ENCODE measurements at places on chromosomes 7 and 10. TPM values are rescaled to one million over a fixed set of nuclear protein-coding genes. Genes with fewer than 3 reads are reported as not detected.
A peak's percentile ranks its signal among the peaks of the same experiment; 100 is the strongest.

The FOXI2 gene
- total RNA-seq: not detected

The TDRD1 gene
- 0.13 TPM for total RNA-seq

DNA sequence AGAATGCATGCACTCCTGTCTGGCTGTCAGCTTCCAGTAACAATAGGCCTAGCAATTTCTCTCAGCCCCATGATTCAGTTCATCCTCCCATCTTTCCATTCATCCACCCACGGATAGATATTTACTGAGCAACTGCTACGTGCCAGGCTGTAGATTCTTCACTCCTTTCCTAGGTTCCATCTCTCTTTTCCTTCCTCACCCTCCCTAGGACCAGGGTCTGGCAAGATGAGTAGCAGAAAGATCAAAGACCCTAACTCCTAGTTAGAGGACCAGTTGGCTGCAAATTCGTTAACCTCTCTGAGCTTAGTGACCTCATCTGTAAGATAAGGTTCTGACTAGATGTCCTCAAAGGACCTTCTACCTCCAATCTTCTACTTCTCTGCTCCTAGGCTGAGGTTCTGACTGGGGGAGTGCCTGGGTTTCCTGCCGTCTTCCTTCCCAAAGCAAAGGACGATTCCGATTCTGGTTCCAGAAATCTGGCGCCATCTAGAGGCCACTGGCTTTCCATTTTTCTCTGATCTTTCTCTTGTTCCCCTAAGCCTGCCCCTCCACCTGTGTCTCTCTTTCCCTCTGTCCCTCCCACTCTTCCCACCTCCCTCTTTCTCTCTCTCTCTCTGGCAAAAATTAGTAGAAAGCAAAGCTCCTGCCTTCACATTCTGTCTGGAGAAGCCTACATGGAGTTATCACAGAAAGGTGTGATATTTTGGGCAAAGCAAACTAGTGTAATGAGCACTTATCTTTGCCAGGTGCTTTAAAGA, 26.2 kb downstream of the TBATA start:
- peak overlapping the region; percentile 12 for H3K27ac ChIP-seq
- H3K4me3 ChIP-seq: no peak overlapping the region
- peak; percentile 50 for DNase-seq
- peaks cover 7% of the 10 kb centered on the region for H3K4me1 ChIP-seq
- no peaks in the 10 kb centered on the region for H3K36me3 ChIP-seq

The NPFFR1 gene
- total RNA-seq: not detected

The SYT15 gene
- 0.69 TPM for total RNA-seq

DNA sequence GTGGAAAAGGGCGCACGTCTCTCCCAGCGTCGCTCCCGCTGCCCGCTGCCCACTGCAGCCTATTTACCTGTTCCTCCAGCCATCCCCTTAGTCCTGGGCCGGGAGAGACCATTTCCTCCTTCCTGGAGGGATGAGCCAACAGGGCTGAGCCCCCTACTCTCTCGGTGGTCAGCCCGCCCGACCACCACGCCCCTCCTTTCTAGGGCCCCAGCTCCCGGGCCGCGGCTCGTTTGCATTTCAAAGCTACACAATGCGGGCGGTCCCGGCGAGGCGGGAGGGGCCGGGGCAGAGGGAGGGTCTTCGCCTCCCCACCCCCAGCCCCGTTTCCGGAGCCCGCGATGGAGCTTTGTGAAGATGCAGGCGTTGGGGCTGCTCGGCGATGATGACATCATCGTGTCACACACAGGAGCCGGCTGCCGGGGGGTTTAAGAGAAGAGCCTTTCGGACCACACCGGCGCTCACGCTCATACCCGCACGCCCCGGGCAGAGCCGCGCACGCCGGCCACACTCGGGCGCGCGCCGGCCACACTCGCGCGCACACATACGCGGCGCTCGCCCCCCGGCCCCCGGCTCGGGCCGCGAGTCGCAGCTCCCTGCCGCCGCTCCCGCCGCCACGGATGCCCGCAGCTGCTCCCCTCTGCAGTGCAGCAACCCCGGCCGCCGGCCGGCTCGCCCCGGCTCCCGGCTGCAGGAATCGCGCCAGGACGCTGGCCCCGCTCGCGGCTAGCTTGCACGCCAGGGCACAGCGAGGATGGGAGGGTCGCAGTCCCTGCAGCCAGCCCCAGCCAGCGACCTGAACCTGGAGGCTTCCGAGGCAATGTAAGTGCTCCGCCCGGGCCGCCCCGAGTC, 107.7 kb upstream of the BTBD16 start:
- H3K4me1 ChIP-seq: no peaks in the 10 kb centered on the region
- H3K36me3 ChIP-seq: no peaks in the 10 kb centered on the region
- H3K27ac ChIP-seq: no peak overlapping the region
- DNase-seq: no peak

DNA sequence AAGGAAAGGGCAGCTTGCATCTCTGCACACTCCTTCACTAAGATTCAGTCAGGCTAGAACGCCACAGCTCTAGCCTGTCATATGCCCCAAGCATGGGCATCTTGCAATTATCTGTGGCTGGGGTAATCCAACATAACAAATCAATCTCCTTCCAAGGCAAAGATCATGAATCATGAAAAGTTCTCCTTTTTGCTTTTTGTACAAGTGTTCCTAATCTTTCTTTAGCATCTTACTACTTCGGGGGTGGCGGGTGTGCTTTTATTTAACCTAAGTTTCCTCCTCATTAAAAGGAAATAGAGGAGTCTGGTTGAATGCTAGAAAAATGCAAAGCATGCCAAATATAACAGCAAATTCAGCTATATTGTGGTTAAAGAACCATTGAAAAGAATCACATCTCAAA, 43.5 kb upstream of the NKX2-3 start:
- peaks cover 3% of the 10 kb centered on the region for H3K27me3 ChIP-seq
- H3K36me3 ChIP-seq: no peaks in the 10 kb centered on the region
- no peak overlapping the region for H3K27ac ChIP-seq
- H3K4me1 ChIP-seq: no peaks in the 10 kb centered on the region

DNA sequence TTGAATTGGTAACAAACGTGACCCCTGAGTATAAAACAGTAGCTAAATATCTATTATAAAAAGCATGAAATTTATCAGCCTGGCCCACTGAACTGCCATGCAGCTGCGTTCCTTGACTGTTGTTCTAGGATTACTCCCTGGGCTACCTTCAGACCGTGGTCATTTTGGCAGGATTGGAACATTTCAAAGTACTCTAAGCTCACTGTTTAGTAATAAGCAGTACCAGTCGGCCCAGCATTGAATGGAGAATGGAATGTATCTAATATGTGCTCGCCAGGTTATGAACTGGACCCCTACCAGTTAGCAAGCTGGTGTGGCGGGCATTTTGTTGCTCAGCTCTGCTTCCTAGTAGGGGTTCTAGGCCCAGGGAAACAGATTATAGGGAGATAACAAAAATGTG, 112.2 kb downstream of the SEMA3C start:
- no peak for DNase-seq
- H3K4me1 ChIP-seq: no peaks in the 10 kb centered on the region
- H3K4me3 ChIP-seq: no peak overlapping the region
- no peaks in the 10 kb centered on the region for H3K27me3 ChIP-seq
- H3K36me3 ChIP-seq: no peaks in the 10 kb centered on the region

DNA sequence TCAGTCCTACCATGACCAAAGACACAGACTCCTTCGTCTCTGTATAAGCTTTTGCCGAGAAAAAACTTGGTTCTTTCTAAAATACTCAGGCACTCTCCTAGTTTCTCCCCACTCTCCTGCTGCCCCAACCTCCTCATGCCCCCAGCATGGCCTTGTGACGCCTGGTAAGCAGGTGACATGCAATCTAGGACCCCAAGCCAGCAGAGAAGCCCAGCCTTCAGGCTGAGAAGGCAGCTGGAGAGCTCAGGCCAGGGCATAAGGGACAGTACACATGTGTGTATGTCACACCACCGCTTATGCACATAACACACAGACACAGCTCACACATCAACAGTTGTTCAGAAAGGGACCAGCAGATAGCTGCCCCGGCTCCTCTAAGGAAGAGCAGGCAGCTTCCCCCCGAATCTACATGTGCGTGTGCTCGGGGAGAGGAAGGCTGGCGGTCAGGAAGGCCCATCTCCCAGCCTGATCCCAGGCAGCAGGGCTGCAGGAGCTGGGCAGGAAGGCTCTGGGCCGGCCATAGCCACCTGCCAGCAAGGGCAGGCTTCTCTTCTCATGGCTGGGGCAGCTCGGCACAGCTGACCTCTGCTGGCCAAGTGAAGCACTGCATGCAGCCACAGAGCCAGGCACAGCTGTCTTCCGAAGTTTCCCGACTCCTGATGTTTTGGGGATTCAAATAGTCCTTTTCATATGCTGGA, 8.5 kb downstream of the DDX56 start:
- peak; percentile 45 for DNase-seq
- peaks cover 48% of the 10 kb centered on the region for H3K36me3 ChIP-seq
- no peaks in the 10 kb centered on the region for H3K27me3 ChIP-seq

The CABCOCO1 gene
- not detected for total RNA-seq

GRCh38 chr10:114396464-114396863, 7.8 kb downstream of the AFAP1L2 start:
- H3K27ac ChIP-seq: no peak overlapping the region
- H3K4me1 ChIP-seq: no peaks in the 10 kb centered on the region
- no peak overlapping the region for H3K4me3 ChIP-seq
- H3K27me3 ChIP-seq: peaks cover 5% of the 10 kb centered on the region
- DNase-seq: no peak

- H3K4me1 ChIP-seq: peaks cover 33% of the 10 kb centered on the region
- no peak overlapping the region for H3K27ac ChIP-seq
Observed at GRCh38 chr10:12588091-12588860, 238.9 kb downstream of the CAMK1D start.

DNA sequence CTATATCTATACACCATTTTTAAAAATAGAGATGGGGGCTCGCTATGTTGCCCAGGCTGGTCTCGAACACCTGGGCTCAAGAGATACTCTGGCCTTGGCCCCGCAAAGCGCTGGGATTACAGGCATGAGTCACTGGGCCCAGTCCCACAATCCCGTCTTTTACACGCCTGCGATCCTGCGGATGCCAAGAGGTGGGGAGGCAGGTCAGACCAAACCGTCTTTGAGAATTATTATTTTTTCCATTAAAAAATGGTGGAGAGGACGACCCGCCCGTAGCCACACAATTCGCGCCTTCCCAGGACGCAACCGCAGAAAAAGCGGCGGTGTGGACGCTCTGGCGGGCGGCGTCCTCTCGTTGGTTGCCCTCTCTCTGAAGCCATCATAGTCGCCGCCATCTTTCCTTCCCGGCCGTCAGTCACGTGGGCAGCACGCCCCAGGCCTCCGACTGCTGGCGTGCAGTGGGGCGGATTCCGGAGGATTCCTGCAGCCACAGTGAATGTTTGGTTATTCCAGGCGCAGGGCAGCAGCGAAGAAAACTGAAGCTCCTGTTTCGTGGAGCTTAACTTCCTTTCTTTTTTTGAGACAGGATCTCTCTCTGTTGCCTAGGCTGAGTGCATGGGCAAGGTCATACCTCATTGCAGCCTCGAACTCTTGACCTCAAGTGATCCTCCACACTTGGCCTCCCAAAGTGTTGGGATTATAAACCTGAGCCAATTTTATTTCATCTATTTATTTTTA, 9.9 kb upstream of the EPHB4 start:
- peak; percentile 65 for DNase-seq
- H3K4me3 ChIP-seq: peak overlapping the region; percentile 60
- no peaks in the 10 kb centered on the region for H3K27me3 ChIP-seq
- H3K27ac ChIP-seq: peak overlapping the region; percentile 40
- no peaks in the 10 kb centered on the region for H3K36me3 ChIP-seq
- H3K4me1 ChIP-seq: no peaks in the 10 kb centered on the region

- H3K4me3 ChIP-seq: no peak overlapping the region
- no peaks in the 10 kb centered on the region for H3K36me3 ChIP-seq
- no peak for DNase-seq
- H3K27me3 ChIP-seq: no peaks in the 10 kb centered on the region
- no peaks in the 10 kb centered on the region for H3K4me1 ChIP-seq
Observed at GRCh38 chr7:110698576-110698975, 392.4 kb upstream of the LRRN3 start.

DNA sequence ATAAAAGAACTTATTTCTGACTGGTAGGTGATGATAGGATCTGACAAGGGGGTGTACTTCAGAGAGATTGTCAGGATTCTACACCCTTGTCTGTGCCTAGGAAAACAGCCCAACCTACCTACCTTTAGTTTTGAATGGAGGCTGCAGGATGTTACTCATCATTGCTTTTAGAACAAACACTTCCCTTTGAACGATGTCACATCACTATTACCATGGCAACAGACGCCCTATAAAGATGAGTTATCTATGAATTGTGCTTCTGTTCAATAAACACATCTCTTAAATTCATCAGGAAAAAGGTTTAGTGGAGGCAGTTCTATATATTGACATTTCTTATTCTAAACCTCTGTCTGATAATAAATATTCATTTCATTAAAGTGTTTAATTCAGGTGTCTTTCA, 362.4 kb downstream of the CNTNAP2 start:
- H3K4me3 ChIP-seq: no peak overlapping the region
- no peak overlapping the region for H3K27ac ChIP-seq
- no peaks in the 10 kb centered on the region for H3K36me3 ChIP-seq
- no peak for DNase-seq
- no peaks in the 10 kb centered on the region for H3K27me3 ChIP-seq

The PAPOLB gene
- total RNA-seq: not detected

DNA sequence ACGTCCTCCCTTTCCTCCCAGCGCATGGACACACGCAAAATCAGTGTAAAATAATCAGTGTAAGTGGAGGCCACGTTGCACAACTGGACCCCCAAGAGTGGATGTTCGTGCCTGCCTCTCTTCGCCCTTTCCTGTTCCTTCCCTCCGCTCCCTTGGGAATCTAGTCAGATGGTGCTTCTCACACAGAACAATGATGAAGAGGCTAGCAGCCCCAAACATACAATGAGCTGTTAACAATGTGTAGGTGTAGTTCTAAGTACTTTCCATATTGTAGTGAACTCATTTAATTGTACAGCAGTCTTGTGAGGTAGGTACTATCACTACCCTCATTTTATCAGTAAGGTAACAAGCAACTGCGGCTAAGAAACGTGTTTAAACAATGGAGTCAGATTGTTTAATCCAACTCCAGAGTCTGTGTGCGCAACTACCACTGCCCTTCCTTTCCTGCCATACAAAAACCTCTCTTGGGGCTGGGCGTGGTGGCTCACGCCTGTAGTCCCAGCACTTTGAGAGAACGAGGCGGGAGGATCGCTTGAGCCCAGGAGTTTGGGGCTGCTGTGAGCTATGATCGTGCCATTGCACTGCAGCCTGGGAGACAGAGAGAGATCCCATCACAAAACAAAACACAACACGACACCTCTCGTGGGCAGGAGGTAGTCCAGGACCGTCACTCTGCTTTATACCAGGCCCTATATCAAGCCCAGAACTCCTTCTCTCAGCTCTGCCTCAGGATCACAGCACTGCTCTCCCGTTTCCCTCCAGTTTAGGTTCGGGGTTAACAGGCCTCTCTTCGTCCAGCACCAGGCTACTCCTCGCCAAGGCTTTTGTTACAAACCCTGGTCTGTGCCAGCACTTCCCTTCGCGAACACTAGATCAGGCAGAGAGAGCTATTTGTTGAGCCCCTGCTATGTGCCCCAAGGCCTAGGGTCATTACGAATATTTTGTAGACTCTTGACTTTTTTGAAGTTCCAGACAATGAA, 1.1 kb downstream of the FKBP9 start:
- peaks cover 15% of the 10 kb centered on the region for H3K27me3 ChIP-seq
- H3K36me3 ChIP-seq: no peaks in the 10 kb centered on the region
- no peak for DNase-seq
- no peak overlapping the region for H3K4me3 ChIP-seq
- H3K4me1 ChIP-seq: no peaks in the 10 kb centered on the region

All from CD8-positive, alpha-beta memory T cell (primary cell).